ENCODE measurements at places on chromosomes 12 and 14.

DNA sequence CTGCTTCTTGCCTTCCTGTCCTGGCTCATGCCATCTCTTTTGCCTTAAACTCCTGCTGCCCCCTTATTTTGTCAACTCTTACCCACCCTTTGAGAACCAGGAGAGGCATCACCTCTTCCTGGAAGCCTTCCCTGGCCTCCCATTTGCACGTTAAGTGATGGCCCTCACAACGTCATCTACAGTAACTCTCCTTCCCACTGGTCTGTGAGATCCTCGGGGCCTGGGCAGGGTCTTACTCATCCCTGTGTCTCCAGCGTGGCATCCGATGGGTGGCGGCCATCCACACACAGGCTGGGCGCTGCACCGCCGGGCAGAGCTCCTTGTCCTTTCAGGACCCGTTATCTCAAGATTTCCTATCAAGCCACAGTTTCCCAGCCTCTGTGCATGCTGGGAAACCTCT, 16.8 kb upstream of the CACNA2D4 start:
- no peak for DNase-seq

- no peak for DNase-seq
Observed at GRCh38 chr12:89340861-89341260, 11.4 kb downstream of the DUSP6 start.

DNA sequence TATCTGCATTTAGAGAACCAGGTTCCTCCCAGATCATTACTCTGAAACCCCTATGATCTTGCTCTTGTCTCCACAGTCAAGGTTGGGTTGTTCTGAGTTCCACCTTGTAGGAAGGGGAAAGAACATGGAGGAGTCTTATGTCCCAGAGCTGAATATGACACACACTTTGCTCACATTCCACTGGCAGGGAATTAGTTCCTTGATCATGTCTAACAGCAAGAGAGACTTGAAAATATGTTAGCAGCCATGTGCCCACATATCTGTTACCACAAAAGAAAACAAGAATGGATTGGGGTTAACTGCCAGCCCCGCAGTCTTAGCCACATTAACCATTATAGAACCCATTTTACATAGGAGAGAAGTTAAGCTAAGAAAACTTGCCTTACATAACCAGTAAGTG, 71.1 kb upstream of the MDM1 start:
- no peak for DNase-seq

GRCh38 chr12:128906485-128907137, 53.3 kb downstream of the GLT1D1 start:
- DNase-seq: no peak

GRCh38 chr12:5794156-5794555, 150.9 kb downstream of the ANO2 start:
- no peak for DNase-seq

GRCh38 chr12:57203201-57203600, 13.4 kb upstream of the NXPH4 start:
- no peak for DNase-seq

DNA sequence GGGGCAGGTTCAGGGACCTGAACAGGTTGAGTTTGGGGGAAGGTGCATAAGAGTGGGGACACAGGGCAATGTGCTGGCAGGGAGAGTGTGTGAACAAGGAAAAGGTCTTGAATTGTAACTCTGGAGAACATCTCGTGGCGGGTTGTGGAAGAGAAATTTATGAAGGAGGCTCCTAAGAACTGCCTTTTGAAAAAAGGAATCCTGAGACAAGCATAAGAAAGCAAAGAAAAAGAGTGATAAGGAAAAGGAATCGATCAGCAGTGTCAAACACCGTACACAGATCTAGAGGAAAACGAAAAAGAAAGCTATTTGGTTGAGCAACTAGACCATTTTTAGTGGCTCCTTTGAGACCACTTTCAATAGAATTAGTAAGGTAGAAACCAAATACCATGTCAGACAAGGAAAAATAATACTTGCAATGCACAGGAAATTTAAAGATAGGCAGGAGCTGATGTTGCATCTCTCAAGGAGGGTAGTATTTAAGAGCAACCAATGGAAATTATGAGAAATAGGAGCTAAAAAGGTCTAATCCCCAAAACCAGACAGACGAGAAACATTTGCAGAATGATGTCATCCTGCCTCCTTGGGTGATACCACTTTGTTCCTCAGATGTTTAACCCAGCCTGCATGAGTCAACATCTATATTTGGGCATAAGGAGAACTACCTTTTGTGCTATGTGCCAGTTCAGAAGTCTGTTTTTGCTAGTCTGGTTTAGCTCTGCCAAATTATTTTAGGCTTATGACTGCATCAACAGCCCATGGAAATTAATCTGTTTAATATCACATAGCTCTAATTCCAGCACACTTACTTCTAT, 64.5 kb upstream of the STK38L start:
- peak; percentile 78 for DNase-seq

- no peak for DNase-seq
Observed at GRCh38 chr14:105358140-105358846, 40.0 kb upstream of the TEX22 start.

DNA sequence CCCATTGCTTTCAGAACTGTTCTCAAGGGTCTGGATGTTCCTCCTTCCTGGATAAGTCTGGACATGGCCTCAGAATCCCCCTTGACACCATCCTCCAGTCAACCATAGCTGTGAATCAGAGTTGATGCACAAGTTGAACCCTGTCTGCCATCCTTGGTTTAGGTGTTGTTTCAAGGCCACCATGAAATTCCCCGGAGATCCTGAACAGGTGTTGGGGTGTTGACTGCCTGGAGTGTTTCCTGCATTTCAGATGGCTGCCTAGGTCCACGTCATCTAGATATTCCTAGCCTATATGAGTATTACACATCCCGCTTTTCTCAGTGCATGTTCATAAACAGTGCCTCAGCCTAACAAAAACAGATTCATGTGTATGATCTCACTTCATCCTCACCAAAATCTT, 86.7 kb upstream of the PWP1 start:
- DNase-seq: no peak

- no peak for DNase-seq
Observed at GRCh38 chr12:111055181-111055880, 135.0 kb upstream of the MYL2 start.
